ENCODE measurements at places on chromosomes 3 and 15.
A peak's percentile ranks its signal among the peaks of the same experiment; 100 is the strongest.

DNA sequence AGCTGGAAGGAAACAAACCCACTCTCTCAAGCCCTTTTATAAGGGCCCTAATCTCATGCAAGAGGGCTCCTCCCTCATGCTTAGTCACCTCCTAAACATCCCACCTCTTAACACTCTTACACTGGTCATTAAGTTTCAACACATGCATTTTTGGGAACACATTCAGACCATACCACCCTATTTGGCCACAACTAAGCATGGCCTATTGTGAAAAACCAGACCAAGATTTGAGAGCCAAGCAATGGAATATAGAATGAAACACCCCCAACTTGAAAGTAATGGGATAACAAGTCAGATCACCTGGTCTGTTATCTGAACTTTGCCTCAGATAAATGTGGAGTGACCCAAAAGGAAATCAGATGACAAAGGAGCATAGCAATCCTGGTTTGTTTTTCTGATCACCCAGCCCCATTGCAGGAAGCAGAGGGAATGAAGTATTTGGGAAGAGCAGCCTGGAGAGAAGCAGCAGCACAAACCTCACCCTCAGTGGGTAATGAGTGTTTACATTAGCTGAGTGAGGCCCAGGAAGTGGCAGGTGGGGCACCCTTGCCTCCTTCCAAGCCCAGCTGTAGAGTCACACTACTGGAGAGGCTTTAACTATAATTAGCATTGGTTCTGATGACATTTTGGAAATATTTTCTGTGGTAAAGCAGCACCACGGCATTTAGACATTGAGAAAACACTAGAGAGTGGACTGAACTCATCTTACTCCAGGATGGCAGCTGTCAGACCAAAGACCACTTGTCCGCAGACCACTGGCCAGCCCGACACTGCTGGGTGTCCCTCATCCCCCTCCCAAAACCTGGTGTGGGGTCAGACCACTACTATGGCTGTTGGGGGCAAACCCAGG, 48.8 kb upstream of the PRTG start:
- peak; percentile 88 for DNase-seq

DNA sequence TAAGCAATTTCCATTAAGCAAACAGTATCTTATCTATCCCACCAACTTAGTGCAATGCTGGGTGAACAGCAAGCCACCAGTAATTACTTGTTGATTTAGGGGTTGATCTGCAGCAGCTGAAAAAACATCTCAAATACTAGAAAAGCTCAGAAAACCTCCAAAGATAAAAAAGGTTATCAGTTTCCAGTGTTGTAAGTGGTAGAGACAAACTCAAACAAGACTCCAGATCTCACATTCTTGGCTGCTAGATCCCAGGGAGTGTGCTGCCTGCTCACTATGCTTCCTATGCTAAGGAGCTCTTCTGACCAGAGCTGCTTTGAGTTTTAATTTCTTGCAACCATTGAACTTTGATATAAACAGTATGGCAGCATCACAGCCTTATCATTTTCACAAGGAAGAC, 11.3 kb downstream of the B3GALNT1 start:
- no peak for DNase-seq

GRCh38 chr3:39105687-39106063, 1.8 kb downstream of the GORASP1 start:
- DNase-seq = no peak

- no peak for DNase-seq
Observed at GRCh38 chr3:56916716-56917360, 115.1 kb upstream of the ARHGEF3 start.

DNA sequence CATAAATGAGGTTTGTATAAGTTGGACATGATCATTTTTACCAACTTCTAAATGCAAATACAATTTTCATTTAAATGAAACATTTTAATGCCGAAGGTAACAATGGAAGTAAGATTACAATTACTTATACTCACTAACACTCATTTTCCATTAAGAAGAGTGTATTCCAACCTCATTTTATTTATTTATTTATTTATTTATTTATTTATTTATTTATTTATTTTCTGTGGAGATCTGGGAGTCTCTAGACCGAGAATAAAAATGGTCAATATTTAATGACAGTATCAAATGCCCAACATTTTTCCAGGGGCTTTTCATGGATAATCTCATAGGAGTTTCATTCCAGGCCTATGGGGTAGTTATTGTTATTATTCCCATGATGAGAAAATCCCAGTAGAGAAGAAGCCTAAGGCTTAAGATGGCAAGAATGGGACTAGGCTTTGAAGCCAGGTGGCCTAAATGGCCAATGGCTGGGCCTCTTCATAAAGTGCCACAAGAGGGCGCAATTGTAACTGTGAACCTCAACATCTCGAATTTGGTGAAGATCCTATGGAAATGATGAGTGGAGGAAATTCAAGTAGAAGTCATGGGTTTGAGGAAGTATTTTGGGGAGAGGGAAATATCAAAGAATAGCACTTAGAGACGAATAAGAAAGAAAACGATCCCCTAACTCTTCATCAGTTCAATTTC, 21.3 kb downstream of the VGLL3 start:
- DNase-seq = no peak

GRCh38 chr3:134237454-134238145, 13.1 kb downstream of the RYK start:
- DNase-seq = no peak

- DNase-seq = no peak
Observed at GRCh38 chr15:50246631-50247030, 18.9 kb downstream of the HDC start.
